ENCODE measurements at places on chromosomes 3 and 15.

DNA sequence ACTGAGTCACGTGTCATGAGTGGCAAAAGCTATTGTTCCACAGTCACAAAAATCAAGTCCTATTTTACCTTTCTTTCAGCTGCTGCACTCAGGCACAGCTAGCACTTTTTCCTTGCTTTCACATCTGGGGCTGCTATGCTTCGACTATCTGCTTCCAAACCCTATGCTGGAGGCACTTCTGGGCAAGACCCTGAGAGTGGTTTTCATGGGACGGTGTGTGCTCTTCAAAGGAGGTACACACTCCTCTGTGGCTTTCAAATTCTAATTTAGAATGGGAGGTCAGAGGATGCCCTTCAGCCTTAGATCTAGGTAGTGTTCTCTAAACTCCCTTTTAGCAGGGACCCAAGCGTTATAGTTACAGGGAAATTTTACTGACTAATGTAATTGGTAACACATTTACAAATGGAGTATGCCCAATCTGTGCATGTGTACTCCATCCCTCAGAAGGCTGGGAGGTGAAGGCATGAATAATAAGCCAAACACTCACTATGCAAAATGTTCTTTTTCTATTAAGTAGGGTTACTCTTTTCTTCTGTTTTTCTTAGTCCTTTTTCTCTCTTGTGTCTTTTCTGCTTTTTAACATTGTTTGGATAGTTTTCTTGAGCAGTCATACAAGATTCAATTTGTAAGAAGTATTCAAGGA is 188.3 kb downstream of the LSAMP start:
- no peak for DNase-seq

DNA sequence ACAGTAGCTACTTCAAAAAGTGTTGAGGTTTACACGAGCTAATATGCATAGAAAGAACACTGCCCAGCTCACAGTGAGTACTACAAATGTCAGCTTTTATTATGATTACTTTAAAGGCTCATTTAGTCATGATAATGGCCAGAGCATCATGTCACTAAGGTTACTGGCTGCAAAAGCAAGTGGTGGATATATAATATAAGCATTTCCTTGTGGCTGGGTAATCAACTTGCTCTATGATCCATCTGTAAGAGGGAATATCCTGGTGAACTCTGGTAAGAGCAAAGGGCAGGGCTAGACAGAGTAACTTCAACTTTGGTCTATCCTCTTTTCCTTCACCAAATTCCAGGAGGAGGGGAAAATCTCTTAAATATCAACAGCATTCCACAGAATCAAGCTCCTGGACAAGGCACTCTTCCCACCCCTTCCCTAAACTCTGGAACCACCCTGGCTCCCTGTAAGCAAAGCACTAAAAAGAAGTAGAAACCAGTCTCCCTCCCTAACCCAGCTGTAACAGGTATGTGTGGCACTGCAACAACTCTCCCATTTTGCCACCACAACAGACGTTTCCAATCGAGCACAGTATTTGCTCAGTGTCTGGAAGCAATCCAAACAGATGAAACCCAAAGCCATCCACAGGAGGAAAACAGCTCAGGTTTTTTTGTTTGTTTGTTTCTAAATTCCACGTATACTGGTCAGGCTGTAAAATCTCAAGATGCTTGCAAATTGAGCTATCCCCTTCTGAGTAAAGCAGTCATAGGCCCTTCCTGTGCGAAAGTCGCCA is 13.4 kb downstream of the B4GALT4 start:
- DNase-seq = no peak

DNA sequence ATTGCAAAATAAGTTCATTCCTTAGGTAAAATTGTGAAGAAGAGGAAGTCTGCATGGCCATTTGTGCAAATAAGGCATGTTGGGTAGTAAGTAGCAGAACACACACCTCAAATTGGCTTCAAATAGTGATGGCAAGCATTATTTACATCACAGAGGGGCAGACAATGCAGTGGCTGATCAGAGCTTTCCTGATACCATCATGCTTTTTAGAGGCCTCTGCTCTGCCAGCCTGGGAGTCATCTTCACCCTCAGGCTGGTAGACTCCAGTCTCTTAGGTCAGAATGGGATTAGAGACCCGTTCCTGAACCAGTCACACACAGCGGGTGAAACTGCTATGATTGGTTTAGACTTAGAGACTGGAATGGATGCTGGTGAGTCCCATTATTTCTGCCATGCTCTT is 396.0 kb upstream of the MCTP2 start:
- no peak for DNase-seq

DNA sequence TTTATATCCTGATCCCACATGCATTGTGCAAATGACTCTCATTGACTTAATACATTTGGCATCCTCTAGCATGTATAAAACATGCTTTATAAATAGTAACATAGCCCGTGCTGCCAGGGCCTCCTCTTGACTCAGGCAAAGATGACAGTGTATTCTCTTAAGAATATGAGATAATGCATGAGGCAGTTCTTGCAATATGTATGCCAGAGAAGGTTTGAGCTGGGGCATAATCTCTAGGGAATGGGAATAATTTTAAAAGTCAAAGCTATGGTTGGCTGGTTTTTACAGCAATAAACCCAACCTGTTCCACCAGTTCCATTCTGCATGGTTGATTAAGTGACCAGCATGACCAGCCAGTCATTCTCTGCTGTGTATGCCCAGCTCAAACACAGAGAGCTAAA is 179.0 kb upstream of the PFN2 start:
- DNase-seq = no peak

DNA sequence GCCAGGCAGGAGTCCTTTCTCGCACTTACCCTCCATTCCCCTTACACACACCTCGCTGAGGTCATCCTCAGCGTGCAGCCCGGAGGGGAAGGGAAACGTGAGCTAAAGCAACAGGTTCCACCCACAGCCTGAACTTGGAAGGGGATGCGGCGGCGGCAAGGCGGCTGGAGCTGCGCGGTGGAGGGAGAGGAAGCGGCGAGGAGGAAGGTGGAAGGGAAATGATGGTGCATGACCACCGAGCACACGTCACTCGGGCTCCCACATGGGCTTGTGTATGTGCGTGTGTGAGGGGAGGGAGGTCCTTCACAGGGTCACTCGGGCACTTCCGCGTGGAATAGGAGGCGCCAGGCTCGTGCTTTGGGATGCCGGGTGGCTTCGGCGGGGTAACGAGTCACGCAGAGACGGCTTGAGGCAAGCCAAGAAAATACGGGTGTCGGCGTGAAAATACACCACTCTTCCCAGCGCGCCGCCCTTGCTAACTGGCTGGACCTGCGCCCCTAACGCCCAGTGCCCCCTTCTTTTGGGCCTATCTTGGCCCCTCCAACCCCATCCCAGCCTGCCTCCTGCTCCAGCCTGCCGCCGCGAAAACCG is 225.5 kb upstream of the IL12A start:
- no peak for DNase-seq

DNA sequence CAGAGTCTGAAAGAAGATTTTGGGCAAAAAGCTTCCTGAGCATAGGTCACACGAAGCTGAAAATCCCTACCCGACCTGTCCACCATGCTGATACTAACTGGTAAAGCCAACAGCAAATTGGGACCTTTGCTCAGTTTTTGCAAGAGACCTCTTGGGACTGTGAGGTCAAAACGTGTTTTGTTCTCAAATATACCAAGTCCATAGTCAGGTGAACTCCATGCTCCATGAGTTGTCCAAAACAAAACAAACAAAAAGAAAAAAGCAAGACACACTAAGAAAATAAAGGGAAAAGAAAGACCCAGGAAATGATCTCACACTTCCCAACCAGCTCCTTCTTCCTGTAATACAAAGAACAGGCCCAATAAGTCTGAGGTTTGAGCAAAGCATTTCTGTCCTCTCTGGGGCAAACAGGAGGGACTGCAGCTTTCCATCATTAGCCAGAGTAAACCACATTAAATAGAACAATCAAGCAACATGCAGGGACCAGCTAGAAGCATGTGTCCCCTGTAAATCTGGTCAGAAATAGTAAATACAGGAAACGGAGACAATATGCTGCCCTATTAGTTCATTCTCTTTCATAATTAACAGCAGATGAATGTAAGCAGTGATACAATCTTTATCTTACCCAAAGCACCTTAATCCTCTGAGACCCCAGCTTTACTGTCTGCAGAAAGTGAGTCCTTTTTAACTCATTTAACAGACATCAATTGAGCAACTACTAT is 125.0 kb upstream of the LIPC start:
- no peak for DNase-seq

DNA sequence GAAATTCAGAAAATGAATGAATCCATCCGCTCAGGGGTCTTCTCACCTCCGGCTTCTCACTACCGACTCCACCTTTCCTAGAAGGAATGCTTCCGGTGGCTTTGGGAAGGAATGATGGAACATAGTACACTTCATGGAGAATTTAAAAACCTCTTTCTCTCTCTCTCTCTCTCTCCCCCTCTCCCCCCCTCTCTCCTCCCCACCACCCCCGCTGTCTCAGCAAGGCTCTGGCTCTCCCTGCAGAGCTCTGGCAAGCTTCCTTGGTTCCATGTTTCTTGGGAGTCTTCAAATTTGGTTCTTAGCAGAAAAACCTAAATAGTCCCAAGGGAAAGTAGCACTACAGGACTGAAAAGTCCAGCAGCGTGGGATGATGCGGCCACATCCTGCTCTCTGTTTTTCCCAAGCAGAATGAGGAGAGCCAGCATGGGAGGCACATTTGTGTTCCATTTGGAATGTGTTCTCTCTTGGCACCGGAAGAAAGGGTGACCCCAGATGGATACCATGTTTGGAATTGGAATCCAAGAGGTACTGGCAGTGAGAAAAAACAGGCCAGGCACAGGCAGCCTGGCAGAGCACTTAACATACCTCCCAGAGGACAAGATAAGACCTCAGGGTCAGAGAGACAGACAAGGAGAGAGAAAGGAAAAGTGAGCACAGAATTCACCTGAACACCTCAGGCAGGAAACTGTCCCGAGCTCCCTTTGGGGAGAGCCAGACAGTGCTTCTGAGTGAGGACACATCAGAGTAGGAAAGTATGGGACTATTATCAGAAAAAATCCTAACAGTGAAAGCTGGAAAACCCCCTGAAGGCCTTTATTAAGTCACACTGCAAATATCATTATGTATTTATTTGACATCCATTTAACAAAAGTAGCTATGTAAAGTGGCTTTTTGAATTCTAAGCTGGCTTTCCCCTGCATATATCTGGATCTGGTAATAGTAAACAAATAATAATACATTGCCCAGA is at the start of gene POPDC2:
TSS of gene POPDC2 (minus strand) at position 116 of the 967 bp plus-strand sequence. CDS start 166 bp downstream, outside the sequence.
- no peak for DNase-seq

- no peak for DNase-seq
Measured at GRCh38 chr3:183353421-183353820, 75.0 kb downstream of the MCF2L2 start.

DNA sequence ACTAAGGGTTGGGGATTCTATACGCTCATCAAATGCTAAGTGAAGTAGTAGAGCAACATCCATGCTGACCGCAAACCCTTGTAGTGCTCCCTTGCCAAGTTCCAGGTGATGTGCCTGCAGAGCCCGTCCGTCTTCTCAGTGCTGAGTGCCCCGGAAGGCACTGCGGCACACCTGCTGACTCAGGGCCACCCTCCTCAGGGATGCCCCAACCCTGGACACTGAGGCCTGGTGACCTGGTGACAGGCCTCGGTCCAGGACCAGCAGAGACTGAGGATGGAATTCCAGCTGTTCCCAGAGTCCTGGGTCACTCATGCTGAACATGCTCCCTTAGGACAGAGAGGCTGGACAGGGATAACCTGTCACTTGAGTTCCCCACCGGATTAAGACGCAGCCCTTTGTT is 422.5 kb downstream of the OCA2 start:
- no peak for DNase-seq
